ENCODE measurements at places on chromosomes 4 and X.

DNA sequence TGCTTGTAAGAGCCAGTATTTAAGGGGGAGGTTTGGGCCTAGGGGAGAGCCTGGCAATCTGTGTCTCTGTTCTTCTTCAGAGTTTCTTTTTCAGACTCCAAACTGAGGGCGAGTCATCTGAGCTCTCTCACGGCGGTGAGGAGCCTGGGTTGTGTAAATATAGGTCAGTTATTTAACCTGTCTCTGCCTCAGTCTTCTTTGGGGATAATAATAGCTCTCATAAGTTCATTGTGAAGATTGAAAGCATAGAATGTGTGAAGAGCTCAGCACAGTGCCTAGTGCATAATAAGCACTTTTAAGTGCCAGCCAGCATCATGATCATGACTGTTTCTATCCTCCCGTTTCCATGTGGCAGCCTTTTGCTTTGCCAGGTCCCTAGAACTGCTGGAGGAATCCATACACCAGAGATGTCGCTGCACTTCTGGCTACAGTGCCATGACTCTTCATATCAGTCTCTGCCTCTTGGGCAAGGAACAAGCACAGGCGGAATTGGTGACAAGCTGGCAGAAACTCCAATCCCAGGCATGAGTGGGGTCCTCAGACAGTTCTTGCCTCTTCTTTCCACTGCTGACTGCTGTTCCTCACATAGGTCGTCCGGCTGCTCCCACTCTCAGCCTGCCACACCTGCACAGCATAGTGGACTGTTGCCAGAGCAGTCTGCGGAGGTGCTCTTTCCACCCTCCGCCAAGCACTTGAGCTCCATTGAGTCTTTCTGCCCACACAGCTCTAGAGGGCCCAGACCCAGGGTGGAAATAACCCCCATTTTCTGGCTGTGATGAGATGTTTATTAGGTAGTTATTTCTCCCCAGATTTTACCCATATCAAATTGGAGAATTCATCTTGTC is 103.7 kb upstream of the MAML3 start:
- DNase-seq, result no peak

- DNase-seq, result no peak
Observed at GRCh38 chrX:151712253-151712652, 3.6 kb upstream of the FATE1 start.

GRCh38 chr4:10960389-10960788 is 275.8 kb upstream of the CLNK start:
- no peak for DNase-seq

DNA sequence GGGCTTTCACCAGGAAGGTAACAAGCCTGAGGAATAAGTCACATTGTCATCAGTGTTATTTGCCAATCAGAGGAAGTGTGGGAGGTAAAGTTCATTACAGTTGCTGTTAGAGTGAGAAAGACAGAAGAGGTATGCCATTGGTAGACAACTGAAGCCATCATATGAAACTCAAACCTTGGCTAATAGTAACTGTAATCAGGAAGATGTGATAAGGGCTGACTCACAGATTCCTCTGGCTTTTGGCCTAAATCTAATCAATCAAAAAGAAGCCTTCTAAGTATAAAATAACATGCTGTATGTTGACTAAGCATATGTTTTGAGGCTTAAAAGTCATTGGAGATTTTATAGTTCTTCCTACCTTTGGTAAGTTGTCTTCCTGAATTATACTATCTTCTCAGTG is 242.8 kb downstream of the PCDH7 start:
- DNase-seq, result no peak

Measured in stimulated activated CD8-positive, alpha-beta memory T cell treated with anti-CD3 and anti-CD28 coated beads, Interleukin-2, amount 100 ng/mL, for 48 hours (primary cell).